ENCODE measurements at places on chromosomes 11 and 22.

GRCh38 chr11:35336726-35337125, 82.6 kb downstream of the SLC1A2 start:
- no peak for DNase-seq

- DNase-seq: peak; percentile 87
Measured at GRCh38 chr11:78045851-78046485, 17.7 kb upstream of the THRSP start.

GRCh38 chr22:42111798-42112197, 18.8 kb downstream of the CYP2D6 start:
- peak; percentile 57 for DNase-seq

DNA sequence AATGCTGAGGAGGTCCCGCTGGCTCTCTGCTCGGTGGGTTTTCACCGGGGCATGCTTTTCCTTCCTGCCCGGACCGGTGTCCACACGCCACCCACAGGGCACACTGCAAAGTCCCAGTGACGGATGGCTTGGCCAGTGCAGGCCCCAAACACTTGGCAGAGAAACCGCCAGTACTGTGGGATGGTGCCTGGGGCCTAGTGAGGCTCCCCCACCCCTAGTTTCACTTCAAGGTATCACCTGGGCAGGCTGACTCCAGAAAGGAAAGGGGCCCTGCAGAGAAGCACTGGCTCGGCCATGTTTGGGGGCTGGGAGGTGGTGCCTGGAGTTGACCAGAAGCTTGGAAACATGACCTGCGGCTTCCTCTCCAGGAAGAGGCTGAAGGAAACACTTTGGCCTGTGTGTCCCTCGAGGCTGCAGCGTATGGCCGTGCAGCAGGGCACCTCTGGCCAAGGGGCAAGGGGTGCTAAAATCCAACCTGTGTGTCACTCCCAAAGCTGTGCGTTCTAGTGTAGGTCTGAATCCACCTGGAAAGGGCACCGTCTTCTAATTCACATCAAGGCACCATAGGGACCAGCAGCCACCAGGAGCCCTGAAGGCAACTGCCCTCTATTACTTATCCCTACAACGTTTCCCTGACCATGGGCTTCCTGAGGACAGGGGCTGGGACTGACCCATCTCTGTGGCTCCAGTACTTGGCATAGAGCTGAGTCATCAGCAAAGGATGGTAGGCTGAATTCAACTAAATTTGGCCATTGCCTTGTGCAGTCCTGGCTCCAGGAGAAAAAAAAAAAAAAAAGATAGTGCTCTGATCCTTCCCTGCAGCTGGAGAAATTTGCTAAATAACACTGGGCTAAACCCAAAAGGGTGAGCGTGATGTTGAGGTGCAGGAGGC, 22.6 kb downstream of the TPBGL start:
- DNase-seq: no peak

DNA sequence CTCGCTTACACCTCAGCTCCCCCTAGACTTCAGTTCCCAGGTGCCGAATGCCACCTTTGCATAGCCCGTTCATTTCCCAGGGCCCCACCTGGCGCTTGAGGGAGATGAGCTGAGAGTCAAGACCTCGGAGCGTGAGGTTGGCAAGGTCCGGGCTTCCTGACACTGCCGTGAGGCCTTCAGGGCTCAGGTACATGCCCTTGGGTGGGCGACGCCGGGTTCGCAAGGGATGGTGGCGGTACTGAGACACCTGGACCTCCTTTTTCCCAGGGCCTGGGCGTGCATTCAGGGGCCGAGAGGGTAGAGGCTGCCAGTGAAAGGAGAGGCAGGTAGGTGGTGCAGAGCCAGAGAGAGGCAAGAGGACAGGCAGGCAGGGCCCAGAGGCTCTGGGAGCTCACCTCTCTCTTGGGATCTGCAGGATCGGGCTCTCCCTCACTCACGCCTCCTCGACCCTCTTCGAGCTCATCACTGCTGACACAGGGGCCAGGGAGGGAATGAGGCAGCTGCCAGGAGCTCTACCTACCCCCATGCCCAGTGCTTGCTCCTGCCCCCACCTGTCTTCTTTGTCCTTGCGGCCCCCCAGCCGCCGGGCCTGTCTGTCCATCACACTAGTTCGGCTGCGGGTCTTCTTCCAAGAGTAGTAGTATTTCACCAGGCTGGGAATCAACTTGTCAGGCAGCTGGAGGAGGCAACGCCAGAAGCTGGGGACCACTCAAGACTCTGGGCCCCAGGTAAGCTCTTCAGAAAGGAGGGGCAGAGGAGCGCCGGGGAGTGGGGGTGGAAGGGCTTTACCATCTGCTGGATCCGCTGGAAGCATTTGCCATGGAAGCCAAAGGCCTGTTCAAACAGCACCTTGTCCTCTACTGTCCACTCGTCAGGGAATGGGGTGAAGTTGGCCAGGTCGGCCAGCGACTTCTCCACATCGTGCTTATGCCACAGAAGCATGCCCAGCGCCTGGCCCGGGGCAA, 2.8 kb downstream of the RCOR2 start:
- DNase-seq: peak; percentile 60

Measured in NCI-H82 (cell line).